ENCODE measurements at places on chromosomes 6 and 20.

DNA sequence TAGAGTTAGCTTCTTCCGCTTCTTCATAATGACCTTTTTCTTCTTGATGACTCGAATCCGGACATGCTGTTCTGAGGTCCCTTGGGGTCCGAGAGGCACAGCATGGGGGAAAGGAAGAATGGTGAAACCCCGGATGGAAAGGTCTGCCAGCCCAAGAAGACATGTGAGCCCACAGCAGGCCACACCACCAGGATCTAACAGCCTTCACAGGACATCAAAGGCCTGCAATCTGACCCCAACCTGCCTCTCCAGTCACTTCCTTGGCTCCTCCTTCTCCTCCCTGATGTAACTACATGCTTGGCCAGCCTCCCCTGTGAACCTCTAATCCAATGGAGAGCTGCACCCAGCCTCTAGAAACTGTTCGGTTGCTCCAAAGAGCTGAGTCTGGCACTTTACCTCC, 1.6 kb downstream of the CPXM1 start:
- no peak for DNase-seq

DNA sequence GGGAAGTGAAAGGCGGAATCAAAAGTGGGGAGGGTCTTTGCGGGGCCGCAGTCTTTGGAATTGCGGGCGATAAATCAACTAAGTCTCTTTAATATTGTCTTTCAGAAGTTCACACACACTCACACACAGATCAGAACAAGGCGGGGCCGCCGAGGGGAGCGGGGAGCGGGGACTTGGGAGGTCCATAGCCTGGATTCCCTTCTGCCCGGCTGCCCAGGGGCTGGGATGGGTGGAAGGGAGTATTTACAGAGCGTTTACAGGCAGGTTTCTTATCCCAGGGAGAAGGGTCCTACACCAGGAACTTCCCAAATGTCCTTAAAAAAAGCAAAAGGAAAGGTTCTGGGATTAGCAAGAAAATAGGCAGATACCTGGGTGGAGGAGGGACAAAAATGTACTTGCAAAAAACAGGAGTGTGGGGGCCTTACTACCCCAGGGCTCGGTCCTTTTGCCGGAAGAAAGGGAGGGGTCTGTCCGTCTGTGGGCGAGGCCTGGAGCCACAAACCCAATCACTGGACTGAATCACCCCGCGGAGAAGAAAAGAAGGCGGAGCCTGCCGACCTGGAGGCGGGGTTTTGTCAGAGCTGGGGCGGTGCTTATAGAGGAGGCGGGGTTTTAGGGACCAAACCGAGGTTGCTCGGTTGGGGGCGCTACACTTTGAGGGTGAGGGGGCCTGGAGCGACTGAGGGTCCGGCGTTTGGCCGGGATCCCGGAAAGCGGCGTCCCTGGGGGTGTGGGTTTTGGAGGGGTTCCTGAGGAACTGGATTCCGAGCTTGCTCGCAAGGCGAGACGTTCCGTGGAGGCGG, 3.2 kb downstream of the PRRT1 start:
- peak; percentile 60 for DNase-seq

DNA sequence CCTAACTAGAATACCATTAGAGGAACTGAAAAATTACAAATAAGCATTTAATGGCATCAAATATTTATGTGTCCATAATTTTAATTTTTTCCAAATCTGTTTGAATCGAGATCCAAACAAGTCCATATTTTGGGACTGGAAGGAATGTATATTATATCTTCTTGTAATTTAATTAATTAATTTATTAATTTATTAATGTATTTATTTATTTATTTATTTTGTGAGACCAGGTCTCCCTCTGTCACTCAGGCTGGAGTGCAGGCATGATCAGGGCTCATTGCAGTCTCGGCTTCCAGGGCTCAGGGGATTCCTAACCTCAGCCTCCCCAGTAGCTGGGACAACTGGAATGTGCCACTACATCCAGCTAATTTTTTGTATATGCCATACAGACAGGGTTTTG, 453.6 kb downstream of the PRKN start:
- no peak for DNase-seq

DNA sequence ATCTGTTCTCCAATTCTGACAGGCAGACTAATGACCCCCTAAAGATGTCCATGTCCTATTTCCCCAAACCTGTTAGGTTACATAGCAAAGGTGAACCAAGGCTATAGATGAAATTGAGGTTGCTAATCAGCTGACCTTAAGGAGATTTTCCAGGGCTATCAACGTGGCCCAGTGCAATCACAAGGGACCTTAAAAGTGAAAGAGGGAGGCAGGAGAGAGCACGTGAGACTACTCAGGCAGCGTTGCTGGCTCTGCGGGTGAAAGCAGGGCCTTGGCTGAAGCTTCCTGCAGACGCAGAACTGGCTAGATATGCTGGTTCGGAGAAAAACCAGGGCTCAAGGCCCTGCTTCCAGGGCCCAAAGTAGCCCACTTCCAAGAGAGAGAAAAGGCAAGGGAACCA, 78.7 kb downstream of the NCOA7 start:
- DNase-seq = no peak

DNA sequence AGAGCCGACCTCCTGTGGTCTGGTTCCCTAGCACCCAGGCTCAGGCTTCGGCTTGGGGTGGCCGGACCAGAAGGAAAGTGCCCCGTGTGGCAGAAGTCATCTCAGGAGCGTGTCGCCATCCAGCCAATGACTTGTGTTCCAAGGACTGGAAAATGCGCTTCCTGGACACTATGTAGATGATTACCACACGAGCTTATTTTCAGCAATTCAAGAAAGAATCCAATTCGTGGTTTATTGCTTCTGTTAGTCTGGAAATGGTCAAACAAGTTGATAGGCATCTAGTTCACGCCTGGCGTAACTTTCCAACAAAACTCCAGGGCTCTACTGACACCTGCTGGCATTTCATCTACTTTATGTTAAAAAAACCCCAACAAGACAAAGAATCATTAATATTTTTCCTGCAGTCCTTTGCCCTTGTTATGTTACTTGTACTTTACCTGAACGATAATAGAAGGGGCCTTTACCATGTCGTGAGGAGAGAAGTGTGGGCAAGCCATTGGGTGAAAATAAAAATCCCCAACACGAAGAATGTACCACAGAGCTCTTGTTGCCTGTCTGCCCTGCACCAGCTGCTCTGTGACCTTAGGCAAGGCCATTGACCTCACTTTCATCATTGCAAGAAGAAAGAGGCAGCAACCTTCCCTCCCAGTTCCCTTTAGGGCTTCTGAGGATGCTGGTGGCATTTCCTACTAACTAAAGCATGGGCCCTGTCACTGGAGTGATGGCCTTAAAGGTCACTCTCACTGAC, 154.7 kb upstream of the LAMP5 start:
- DNase-seq = no peak

- DNase-seq = no peak
These were observed 61.8 kb downstream of the CNBD2 start for GRCh38 chr20:36030149-36030548.

- no peak for DNase-seq
These were observed 27.8 kb upstream of the SMOC2 start for GRCh38 chr6:168413018-168413720.

DNA sequence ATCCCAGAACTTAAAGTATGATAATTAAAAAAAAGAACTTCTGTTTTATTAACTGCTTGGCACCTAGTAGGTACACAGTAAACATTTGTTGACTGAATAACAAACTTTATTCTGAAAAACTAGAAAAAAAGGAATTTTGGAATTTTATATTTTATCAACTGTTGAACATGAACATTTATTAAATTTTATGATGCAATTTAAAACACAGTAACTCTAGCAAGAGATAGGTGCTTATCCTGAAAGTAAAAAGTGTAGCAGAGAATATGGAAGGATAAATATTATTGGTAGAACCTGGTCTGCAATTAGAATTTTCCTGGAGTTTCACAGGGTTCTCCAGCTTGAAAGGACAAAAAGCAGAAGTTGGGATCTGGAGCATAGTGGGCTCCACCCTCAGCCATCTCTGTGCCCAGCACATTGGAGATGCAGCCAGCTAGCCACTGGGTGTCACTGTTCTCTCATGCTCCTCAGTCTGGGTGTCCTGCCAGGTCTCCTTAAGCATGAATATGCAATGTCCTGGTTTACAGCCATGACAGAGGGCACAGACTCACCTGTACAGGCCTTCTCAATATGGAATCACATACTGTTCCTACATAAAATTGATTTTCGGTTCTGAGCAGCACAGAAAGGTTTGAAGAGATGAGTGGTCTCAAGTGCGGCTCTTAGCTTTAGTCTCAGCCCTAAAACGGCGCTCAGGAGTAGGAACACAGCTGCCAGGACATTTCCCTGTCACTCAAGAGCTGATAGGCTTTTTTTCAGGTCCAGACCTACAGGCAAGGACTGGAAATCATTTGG, 31.7 kb upstream of the IL20RA start:
- peak; percentile 6 for DNase-seq

DNA sequence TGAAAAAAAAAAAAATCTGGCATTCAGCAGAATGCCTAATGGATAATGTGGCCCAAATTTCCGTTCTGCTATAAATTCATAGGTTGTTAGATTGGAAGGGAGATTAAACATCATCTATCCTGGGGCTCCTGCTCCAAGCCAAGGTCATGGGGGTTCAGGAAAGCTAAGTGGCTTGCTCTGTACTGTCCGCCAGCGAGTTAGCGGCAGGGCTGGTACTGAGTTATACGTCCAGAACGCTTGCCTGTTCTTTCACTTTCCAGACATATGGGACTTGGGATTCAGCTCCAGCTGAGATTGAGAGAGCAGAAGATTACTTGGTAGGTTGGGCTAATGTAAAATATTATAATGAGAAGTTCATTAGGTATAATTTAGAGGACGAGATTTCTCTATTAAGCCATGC, 858 bp downstream of the RWDD1 start:
- DNase-seq = no peak

- DNase-seq = no peak
These were observed 20.5 kb downstream of the FOXF2 start for GRCh38 chr6:1409774-1410465.

DNA sequence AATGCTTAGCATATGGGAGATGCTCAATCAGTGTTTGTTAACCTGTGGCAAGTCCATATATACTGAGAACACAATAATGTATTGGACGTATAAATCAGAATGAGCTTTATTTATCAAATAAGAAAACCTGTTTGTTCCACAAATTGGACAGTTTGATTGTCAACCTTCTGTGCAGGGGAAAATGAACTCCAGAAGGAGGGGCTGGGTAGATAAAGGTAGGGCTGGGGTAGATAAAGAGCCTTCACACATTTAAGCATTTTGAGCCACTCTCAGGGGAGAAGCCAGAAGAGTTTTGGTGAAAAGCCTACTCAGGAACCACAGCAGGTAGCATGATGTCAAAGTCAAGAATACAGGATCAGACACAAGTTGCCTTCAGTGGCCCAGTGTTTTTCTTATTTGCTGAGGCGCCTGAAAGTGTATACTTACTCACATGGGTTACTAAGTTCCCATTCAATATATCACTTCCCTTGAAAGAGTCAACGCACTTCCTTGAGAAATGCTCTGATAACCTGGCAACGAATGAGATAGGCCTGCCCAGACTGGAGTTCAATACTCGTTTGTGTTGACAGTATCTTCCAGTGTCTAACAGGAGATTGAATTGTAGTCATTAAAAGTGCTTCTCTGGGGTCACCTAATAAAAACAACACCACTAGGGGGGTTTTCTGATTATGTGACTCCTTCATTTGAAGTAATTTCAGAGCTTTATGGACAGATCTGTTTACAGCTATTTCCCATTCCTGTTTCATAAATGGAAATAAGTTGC, 263.9 kb upstream of the CITED2 start:
- DNase-seq = no peak

Measured in stimulated activated CD4-positive, alpha-beta T cell treated with anti-CD3 and anti-CD28 coated beads, Interleukin-15, amount 100 ng/mL, for 1 hour (primary cell).